ENCODE measurements at places on chromosomes 4 and X.

- no peak for DNase-seq
Observed at GRCh38 chr4:10590896-10591295, 93.7 kb downstream of the CLNK start.

DNA sequence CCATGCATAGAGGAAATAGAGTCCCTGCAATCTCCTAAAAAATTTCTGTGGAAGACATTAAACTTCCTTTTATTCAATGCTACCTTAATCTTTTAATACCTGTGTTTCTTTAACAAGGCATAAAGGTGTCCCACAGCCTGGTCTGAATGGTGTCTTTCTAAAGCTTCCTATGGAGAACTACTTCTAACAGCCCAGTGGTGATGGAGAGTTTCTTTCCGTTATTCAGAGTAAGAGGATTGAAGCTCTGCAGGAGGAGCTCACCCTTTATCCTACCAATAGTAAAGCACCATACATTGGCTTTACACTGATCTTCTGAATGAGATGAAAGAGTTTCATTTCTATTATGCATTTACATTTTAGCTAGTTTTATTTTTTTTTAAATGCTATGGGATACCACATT lies 1362.4 kb upstream of the ADGRL3 start:
- no peak for DNase-seq

- no peak for DNase-seq
Observed at GRCh38 chr4:161419822-161420221, 744.0 kb downstream of the FSTL5 start.

DNA sequence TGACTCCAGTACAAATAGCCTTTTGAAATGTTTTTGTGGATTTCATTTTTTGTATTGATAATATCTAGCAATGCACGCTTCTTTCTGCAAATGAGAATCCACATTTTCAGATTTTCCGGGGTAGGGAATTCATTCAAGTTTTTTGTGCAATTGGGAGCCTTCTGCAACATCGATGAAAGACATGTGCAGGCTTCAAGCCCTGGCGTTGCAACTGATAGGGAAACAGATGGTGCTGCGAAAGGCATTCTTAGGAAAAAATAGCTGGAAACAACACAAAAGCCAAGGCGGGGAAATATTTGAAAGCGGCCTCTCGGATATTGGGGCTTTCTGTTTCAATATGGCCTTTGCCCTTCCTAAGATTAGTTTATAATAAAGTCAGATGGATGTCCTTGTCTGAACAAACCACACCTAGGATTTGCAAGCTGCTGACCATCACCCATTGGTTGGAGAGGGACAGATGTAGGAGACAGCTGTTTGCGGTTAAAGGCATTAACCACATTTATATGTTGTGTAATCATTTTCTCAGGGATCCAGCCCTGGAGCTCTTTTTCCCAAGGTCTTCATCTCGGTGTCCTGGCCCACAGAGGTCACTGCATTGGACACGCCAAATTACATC lies 136.5 kb downstream of the PRKX start:
- no peak for DNase-seq

DNA sequence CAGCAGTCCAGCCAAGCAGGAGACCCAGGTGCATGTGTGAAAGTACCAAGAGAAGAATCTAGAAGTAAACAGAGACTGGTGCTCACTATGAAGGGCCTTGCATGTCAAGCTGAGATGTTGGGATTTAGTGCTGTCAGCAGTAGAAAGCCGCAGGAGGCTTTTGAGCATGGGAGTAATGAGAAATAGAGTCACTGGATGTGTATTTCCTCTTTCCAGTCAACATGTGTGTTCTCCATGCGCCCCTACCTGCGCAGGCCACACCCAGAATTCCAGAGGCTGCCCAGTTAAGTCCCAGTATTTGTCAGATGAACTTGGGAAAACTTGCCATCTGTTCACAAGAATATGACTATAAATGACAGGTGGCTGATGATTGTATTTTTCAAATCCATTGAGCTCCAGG lies 4.5 kb upstream of the MAMLD1 start:
- DNase-seq: no peak

DNA sequence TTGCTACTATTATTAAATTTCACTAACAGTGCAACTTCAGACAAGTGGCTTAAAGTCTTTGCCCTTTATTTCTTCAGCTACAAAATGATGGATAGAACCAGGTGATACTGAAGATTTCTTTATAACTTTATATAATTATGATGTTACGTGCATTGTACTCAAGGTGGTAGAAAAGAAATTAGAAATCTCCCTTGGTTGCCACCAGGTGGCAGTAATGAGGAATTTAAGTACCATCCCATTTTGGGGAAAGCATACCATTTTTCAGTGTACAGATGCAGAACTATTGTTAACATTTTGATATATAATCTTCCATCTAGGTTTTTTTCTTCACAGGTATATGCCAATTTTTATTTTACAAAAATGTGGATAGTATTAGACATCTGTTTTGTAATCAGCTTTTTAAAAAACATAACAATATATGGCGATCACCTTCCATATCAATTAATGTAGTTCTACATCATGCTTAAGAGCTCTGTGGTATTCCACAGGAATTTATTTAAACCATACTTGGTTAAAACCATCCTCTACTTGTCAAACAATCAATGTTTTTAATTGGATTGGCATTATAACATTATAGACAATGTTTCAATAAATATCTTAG lies 37.7 kb upstream of the RAB33B start:
- DNase-seq: peak; percentile 25

GRCh38 chr4:175705407-175705806 lies 106.7 kb downstream of the GPM6A start:
- DNase-seq: no peak

DNA sequence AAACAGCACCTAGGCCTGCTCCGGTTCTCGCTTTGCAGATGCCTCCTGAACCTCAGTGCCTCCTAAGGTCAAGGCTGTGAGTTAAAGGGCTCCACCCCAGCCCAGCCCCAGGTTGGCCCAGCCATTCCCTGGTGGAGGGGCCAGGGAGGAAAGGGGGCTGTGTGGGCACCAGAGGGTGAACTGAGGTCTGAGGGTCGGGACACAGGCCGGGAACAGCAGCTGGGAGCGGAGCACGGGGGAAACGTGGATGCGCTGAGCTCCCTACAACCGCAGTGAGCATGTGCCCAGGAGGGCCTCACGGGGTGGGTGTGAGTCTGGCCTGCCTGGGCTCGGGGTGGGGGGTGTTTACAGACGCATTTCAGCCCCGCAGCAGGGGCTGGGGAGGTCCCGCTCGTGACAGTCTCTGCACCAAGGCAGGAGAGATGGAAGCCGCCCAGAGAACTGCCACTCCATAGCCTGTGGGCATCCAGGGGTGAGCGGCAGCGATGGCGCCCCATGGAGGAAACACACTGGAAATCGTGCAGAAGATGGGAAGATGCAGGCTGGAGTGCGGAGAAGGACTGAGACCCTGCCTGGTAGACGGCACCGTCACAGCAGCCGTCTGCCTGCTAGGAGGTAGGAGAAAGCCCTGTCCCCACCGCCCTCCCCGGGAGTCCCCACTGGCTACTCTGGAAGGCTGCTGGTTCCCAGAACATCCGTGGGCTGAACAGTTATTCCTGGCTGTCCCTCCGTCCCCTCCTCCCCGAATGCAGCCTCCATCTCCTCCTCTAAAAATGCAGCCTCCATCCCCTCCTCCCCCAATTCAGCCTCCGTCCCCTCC lies 9.9 kb upstream of the SLC25A6 start:
- no peak for DNase-seq

DNA sequence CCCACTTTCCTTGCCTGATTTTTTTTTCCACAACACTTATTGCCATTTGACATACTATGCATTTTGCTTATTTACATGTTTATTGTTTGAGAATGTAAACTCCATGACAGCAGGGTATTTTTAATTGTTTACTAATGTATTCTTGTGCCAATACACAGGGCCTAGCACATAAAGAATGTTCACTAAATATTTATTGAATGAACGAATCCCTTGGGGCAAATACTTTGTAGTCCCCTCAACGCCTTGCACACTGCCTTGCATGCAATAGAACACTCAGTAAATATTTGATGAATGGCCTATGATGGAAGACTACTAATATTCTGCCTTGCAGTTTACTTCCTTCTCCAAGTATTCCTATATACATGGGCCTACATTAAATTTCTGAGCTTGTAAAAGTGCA lies 1.4 kb upstream of the PRPS1 start:
- no peak for DNase-seq

GRCh38 chrX:149505671-149506070 lies 565 bp upstream of the IDS start:
- no peak for DNase-seq

GRCh38 chr4:113504422-113504821 lies 257.1 kb downstream of the CAMK2D start:
- DNase-seq: no peak

DNA sequence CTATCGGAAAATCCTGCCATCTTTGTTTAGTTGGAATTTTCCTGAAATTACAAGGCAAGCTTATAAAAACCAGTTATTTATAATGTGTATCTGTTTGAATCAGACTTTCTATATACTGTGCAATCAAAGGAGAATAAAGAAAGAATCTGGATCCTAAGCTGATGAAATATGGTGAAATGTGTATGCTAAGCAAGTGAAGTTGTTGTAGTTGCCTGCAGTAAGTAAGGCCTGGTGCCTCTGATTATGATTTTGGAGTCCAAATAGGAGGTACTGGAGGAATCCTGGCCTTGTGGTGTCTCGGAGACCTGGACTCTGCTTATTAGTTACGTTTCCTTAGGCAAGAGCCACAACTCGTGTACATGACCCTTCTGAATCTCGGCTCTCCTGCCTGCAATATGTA lies 13.1 kb upstream of the FREM3 start:
- DNase-seq: no peak

GRCh38 chr4:121114756-121115155 lies 42.4 kb upstream of the NDNF start:
- DNase-seq: no peak

DNA sequence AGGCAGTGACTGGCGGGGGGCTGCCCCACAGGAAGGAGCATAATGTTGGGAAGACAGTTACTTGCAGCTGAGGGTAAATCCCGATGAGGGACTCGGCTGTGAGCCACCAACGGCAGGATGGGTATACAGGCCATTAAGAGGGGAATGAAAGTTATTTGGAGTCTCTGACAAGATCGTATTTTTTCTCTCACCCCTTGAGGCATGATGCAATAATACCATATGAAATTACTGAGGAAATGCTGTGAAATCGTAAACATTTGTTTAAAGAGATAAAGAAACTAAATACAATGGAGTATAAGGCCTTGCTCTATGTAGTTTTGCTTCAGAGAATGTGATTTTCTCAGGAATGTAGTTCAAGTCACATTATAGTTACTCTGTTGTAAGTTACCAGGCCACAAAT lies 12.7 kb downstream of the IL1RAPL1 start:
- no peak for DNase-seq

DNA sequence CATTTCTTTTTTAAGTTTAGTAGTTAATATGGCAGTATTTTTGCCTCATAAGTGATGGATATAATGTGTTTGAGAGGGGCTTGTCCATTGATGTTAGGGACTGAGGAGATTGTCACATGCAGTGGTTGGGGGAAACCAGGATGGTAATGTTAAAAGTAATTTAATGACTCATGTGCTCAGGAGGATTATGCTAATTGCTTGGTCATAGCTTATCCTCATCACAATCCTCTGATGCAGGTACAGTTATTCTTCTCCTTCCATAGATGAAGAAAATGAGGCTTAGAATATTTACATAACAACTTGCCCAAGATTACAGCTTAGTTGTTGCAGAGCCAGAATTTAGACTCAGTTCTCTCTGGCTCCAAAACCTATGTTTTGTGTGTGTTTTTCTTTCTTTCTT lies 94.4 kb upstream of the SCML1 start:
- no peak for DNase-seq

DNA sequence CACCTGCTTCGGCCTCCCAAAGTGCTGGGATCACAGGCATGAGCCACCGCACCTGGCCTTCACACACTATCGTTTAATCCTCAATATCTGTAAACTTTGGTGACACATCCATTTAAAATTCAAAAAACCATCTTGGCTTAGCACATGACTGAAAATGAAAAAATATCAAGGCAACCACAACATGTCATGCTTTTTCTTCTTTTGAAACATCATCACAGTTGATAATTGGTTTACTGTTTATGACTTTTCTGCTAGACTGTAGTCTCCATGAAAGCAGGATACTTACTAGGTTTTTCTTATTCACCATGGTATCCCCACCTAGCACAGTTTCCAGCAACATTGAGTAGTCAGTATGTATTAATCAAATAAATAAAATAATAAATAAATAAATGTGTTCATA lies 11.0 kb downstream of the GNRHR start:
- DNase-seq: no peak

DNA sequence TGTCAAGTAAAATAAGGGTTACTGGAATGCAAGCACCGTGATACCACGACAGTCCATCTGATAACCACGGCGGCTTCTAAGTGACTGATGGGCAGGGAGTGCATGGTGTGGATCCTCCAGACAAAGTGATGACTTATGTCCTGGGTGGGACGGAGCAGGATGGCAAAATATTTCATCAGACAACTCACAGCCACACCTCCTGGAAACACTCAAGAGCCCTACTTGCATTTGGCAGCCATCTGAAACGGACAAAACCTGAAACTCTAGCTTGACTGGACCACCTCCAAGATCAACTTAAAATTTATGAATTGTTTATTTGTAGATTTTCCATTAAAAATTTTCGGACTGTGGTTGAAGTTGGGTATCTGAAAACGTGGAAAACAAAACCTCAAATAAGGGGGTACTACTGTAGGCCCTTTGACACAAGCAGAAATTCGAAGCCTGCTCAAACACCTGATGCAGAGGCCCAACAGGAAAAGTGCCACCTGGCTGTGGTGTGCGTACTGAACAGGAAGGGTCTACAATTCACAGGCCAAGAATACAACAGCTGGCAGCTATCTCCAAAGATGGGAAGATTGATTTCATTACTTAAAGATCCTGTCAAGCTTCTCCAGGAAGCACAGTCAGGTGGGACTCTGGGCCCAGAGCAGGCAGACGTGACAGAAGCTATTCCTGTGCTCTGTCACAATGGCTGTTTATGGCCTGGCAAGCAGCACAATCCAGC lies 26.0 kb downstream of the LRIT3 start:
- DNase-seq: no peak

DNA sequence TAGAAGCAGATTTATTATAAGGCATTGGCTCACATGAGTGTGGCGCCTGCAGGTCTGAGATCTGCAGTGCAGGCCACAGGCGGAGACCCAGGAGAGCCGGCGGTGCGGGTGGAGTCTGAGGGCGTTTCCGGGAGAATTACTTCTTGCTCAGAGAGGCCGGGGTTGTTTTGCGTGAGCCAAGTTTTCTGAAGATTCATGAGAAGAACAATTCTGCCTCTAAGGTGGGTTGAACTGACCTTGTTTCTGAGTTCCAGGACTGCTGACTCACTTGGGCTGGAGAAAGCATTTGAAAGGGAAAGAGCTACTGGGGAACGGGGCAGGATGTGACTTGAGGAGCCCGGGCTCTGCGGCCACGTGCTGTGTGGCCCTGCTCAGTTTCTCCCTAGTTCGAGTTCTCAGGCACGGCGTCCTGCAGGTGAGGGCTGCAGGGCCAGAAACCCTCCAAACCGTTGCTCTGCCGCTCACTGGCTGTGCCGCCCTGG lies 36.7 kb upstream of the SORCS2 start:
- DNase-seq: peak; percentile 41

DNA sequence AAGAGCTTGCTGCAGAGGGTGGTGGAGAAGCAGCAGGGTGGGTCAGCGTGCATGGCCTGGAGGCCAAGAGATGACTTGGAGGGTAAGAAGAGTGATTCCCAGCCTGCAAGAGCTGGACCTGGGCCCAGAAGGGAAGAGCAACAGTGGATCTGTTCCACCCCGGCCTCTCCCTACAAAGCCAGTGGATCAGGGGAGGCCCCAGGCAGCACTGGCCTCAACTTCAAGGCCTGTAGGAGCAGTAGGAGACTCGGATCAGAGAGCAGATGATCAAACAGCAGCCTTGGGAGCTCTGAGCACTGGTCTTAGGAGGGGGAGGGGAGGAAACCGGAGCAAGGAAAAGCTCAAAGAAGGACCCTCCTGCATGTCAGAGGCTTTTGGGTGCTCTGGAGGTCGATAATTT lies 7.6 kb downstream of the L1CAM start:
- no peak for DNase-seq

All from RWPE1 (cell line).